ENCODE measurements at places on chromosomes 13 and 19.

DNA sequence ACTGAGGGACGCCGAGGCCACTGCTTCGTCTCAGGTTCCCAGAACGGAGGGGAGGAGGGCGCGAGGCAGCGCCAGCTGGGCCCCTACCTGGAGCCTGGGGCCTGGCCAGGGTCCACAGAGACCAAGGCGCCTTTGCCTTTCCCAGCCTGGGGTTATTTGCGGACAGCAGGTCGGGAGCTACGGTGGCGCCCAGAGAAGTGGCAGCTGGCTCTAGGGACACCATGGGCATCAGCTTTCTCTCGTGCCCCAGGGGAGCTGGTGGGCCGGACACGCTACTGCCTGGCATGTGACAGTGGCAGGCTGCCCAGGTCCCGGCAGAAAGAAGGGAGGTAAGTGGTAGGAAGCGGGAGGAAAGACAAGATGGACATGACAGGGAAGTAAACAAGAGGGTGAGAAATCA, 19.0 kb downstream of the AKT2 start:
- DNase-seq: peak; percentile 69

GRCh38 chr19:32876919-32877285, 7.3 kb upstream of the SLC7A9 start:
- DNase-seq: no peak

GRCh38 chr13:46605825-46606554, 53.0 kb downstream of the LRCH1 start:
- DNase-seq: no peak

DNA sequence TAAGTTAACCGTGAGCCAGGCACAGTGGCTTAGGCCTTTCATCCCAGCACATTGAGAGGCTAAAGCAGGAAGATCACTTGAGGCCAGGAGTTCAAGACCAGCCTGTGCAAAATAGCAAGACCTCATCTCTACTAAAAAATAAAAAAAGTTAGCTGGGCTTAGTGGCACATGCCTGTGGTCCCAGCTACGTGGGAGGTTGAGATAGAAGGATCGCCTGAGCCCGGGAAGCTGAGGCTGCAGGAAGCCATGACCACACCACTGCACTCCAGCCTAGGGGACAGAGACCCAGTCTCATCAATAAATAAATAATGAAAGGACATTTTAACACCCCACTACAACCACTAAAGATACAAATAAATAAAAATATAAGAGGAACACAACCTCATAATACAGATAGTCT, 21.6 kb downstream of the LSM14A start:
- no peak for DNase-seq

DNA sequence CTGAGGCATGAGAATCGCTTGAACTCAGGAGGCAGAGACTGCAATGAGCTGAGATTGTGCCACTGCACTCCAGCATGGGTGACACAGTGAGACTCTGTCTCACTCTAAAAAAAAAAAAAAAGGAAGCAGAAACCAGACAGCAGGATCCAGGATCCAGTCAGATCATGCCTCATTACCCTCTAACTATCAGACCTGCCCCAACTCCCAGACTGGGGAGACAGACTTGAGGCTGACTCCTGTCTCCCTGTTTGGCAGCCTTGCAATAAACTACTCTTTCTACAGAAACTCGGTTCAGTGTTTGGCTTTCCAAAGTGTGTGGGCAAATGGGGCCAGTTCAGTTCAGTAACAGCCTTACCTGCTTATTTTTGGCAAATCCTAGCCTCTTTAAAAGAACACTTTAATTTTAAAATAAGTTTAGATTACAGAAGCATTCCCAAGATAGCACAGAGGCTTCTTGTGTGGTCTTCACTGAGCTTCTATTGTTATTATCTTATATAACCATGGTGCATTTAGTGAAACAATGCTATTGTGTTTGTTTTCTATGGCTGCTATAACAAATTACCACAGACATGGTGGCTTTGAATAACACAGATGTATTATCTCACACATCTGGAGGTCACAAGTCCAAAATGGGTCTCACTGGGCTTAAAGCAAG, 18.5 kb downstream of the RASL11A start:
- no peak for DNase-seq

DNA sequence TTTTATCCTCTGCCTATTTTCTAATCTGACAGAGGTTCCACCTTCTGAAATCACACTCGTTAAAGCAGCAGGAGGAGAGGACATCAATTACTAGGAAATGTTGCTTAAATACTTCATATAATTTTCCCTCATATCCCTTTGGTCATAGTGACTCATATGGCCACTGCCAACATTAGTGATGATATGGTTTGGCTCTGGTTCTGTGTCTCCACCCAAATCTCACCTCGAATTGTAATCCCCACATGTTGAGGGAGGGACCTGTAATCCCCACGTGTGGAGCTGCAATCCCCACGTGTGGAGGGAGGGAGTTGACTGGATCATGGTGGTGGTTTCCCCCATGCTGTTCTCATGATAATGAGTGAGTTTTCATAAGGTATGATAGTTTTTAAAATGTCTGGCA, 618.4 kb upstream of the SLITRK5 start:
- DNase-seq: no peak

DNA sequence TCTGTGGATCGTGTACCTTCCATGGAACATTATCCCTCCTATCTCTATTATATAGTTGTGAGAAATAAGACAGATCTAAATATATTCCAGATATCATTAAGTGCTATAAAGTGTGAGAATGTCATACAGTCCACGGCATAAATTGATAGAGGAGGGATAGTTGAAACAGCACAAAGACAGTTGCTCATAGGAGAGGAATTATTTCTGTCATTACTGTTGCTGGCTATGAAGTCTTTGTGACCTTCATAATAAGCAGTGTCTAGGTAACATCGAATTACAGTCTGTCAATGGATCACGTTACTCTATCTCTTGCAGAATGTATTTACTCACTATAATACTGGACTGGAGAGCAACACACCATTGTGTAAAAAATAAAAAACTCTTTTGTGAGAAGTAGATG, 671.5 kb upstream of the PCDH20 start:
- DNase-seq: peak; percentile 14

DNA sequence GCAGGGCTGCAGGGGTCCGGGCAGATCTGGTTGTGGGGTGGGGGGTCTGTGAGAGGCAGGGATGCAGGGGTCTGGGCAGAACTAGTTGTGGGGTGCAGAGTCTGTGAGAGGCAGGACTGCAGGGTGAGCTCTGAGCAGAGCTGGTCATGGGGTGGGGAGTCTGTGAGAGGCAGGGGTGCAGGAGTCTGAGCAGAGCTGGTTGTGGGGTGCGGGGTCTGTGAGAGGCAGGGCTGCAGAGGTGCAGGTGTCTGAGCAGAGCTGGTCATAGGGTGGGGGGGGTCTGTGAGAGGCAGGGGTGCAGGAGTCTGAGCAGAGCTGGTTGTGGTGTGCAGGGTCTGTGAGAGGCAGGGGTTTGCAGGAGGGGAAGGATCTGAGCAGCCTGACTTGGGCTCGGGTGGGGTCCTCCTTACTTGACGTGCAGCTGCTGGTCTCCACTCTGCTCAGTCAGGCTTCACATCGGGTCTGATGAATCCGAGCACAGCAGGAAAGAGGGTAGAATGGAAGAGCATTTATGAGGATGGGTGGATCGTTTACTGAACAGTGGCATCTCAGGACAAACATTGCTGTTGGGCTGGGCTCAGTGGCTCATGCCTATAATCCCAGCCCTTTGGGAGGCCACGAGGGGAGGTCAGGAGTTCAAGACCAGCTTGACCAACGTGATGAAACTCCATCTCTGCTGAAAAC, 31.2 kb downstream of the IGFL2 start:
- no peak for DNase-seq

- DNase-seq: no peak
These were observed 135.2 kb downstream of the PTPRS start for GRCh38 chr19:5205381-5205780.

DNA sequence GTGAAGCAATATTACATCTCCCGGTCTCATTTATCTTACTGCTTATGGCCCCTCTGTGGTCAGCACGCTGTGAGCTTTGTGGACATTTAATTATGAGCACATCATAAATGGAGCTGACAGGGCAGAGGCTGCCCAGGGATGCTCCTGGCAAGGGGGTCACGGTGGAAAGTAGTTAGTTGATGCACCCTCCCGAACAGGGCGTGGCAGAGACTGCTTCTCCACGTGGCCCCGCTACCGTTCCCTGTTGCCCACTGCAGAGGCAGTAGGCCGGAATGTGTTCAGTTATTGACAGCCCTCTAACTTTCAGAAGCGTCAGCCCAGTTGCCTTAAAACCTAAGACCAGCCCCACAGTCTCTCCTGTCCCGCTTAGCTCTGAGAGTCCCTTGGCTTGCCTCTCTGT, 180.3 kb upstream of the ZNF507 start:
- DNase-seq: no peak

DNA sequence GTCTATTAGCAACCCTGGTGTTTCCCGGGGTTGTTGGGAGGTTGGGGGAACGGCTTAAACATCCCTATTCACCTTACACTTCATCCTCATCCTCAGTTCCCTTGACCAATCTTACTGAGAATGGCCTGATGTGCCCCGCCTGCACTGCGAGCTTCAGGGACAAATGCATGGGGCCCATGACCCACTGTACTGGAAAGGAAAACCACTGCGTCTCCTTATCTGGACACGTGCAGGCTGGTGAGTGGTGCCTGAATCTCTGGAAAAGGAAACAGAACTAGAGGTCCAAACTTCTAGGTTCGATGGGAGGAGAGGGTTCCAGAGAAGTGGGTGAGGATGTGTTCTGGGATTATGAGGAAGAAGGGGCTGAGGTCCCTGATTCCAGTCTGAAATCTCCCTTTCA, 5.9 kb downstream of the PINLYP start:
- no peak for DNase-seq

DNA sequence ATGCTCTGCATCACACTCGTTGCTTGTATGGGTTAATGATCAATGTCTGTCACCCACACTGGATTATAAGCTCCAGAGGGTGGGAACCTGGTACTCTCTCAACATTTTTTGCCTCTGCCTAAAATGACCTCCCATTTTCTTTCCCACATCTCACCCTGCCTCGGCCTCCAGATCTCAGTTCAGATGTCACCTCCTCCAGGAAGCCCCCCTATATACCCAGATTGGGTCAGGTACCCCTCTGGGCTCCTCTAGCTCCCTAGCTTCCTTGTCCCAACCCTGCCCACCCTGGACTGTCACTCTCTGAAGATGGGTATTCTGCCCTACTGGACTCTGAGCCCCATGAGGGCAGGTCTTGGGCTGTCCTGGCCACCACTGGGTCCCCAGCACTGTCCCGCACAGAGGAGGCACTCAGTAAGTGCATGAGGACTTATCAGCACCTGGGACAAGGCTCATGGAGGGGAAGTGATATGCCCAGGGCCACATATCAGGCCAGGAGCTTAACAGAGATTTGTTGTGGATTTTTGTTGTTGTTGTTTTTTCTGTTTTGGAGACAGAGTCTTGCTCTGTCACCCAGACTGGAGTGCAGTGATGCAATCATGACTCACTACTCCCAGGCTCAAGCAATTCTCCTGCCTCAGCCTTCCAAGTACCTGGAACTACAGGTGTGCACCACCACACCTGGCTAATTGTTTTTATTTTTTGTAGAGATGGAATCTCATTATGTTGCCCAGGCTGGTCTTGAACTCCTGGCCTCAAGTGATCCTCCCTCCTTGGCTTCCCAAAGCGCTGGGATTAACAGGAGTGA, 23.8 kb downstream of the PRKD2 start:
- DNase-seq: no peak

DNA sequence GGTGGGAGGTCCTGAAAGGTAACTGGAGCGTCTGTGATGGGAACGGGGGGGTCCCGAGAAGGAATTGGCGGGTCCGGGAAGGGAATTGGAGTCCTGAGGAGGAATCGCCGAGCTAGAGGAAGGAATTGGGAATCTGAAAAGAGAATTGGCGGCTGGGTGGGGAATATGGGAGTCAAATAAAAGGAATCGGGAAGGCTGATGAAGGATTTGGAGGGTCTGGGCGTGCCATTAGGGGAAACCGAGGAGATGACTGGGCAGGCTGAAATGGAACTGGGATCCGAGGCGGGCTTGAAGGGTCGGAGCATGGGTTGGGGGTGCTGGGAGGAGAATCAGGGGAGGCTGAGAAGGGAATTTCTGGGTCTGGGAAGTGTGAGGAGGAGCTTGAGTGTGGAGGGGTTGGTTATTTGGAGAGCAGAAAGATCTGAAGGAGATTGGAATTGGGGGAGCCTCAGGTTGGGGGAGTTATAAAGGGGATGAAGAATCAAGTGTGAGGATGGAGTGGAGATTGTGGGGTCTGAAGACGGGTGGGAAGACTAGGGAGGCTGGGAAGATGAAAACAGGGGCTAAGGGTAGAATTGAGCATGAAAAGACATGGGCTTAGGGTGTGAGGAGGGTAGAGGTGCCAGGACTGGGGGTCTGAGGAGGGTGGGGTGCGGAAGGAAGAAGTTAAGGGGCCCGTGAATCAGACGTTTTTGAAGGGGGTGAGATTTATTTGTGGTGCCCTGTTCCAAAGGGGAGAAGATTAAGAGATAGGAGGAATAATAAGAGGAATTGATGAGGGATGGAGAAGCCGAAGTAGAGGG, 718 bp downstream of the ACTN4 start:
- no peak for DNase-seq

GRCh38 chr13:30572859-30573275, 44.9 kb upstream of the USPL1 start:
- peak; percentile 0 for DNase-seq

GRCh38 chr13:112867301-112867711, 101.7 kb upstream of the MCF2L start:
- no peak for DNase-seq

DNA sequence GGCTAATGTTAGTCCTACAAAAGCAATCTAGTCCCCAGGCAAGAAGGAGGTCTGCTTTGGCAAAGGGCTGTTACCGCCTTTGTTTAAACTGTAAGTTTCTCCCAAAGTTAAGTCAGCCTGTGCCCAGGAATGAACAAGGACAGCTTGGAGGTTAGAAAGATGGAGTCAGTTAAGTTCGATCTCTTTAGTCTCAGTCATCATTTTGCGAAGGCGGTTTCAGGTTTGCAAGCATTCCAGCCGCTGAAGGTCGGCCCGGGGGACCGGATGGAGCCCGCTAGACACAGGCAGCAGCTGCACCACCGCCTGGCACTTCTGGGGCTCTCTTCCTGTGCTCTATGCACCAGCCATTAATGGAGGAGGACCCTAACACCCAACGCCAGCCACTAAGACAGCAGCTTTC, 91.3 kb downstream of the STK24 start:
- DNase-seq: no peak

- DNase-seq: peak; percentile 23
These were observed 27.8 kb downstream of the CARM1 start for GRCh38 chr19:10899151-10899653.

- no peak for DNase-seq
These were observed 322.3 kb downstream of the EFNB2 start for GRCh38 chr13:106213028-106213757.

DNA sequence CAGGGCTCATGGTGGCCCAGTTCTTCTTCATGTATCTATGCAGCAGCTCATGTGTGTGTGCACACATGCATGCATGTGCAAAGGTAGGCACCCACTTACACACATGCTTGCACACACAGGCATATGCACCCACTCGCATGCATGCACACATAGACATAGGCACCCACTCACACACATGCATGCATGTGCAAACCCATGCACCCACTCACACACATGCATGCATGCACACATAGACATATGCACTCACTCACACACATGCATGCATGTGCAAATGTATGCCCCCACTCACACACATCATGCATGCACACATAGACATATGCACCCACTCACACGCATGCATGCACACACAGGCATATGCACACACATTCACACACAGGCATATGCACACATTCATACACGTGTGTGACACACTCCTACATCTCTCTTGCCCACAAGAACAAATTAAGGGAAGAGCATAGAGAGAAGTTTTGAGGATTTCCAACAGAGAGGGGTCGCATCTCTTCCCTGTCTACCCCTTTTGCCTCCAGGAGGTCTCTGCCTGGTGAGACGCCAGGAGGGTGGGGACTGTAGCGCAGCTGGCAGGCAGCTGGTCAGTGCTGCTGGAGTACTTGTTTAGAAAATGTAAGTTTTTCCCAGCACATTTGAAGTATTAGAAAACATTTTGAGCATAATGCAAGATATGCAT, 63.9 kb upstream of the ARHGEF7 start:
- DNase-seq: no peak

Measured in NCI-H1092 treated with DMSO at 0.1 percent for 48 hours (cell line).